ENCODE measurements at places on chromosomes 1 and 21.

GRCh38 chr1:184002071-184002470, 35.5 kb downstream of the COLGALT2 start:
- no peak for DNase-seq

DNA sequence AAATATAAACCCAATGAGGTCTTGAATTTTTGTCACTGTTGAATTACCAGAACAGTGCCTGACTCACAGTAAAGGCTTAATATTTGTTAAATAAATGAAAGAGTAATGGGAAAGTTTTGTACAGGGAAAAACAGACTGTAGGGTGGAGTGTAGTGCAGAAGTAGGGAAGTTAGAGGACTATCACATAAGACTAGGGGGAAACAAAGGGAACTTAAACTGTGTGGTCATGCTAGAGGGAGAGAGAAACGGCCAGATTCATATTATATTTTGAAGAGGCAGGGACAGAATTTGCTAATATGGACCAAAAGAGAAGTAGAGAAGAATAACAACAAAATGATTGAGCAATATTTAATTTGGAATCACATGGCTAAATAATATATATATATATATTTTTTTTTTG, 14.8 kb downstream of the CTSK start:
- no peak for DNase-seq

GRCh38 chr1:236425031-236425663, 31.1 kb downstream of the EDARADD start:
- peak; percentile 64 for DNase-seq

DNA sequence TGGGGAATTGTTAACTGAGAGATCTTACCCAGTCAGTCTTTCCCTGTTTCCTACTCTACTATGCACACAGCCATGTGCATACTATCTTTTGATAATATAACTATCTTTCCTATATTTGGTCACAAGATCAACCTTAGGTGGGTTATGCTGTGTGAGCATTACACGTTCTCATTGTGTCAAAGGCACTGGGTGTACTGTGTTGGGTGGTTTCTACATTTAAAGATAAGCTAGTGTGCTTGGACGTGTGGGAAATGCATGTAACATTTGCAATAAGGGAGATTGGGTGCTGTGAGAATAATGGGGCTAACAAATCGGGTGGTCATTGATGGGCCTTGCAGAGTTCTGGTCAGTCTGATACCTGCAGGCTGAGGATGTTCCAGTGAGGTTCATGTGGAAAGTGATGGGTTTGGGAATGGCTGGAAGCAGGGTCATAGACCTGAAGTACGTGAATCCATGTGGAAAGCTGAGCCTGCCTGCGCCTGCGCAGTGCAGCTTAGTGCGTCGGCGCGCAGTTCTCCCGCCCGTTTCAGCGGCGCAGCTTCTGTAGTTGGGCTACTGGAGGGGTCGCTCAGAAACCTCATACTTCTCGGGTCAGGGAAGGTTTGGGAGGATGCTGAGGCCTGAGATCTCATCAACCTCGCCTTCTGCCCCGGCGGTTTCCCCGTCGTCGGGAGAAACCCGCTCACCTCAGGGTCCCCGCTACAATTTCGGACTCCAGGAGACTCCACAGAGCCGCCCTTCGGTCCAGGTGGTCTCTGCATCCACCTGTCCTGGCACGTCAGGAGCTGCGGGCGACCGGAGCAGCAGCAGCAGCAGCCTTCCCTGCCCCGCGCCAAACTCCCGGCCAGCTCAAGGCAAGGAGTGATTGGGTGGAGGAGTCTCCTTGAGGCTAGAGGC, at the start of gene MSH4:
TSS of gene MSH4 (plus strand) at position 507 of the 897 bp plus-strand sequence. CDS start at position 611, 104 bp downstream.
- DNase-seq, result no peak

- no peak for DNase-seq
Measured at GRCh38 chr1:103197216-103197615, 88.9 kb upstream of the COL11A1 start.

- no peak for DNase-seq
Measured at GRCh38 chr1:226717256-226717909, 21.7 kb downstream of the ITPKB start.

DNA sequence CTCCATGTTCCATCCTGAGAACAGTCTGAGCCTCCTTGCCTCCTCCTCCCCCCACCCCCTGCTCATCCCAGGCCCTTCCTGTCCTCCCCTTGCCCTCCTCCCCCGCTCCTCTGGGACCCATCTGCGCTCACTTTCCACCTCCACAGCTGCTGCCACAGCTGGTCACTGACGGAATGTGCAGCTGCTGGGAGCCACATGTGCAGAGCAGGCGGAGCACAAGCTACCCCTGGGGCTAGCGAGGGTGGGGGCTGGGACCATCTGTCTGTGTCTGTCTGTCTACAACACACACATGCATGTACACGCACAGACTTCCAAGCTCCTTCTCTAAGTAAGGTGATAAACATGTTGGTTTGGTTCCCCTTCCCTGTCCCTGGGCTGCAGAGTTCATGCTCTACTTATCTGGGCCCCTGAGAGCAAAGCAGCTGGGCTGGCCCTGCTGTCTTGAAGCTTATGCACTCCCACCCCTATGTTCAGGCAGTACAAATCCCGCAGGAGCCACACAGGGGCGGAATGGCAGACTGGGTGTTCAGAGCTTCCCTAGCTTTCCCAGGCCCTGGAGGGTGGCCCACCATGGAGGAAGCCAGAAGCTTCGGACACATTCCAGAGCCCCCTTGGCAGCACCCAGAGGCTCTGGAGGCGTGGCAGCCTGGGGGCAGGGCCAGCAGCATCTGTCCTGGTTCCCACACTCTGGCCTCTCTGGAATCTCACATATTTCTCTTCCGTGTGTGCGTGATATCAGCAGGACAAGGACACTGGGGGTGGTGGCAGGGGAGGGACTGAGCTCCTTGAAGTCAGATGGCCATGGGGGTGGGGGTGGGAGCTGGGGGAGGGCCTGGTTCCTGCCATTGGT, 7.0 kb upstream of the HEYL start:
- DNase-seq, result no peak

Measured in GM18507 (cell line).